ENCODE measurements at places on chromosomes 7 and 10. TPM values are rescaled to one million over a fixed set of nuclear protein-coding genes. Genes with fewer than 3 reads are reported as not detected.

DNA sequence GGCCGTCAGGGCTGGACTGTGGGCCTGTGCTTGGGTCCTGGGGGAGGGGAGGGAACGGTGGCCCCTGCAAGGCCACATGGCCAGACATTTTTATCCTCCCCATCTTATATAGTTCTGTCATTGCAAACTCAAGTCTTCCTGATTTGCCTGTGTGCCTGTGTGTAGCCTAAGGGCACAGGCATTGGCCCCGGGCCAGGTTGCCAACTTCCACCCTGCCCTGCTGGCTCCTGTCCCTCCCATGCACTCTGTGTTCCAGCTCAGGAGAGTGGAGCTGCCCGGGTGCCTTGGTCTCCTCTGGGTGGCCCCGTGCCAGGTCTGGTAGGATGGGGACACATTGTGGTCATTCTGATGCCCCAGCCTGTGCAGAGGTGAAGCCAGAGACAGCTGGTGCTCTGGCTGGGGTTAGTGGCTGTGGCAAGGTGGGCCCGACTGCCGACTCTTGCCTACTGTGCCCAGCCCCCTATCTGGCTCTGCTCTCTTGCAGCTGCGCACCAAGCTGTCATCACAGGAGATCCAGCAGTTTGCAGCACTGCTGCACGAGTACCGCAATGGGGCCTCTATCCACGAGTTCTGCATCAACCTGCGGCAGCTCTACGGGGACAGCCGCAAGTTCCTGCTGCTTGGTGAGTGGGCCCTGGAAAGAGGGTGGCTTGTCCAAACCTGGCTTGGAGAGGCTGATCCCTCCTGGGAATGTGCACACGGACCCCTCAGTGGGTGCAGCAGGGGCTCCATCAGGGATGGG lies 14.8 kb downstream of the NACAD start:
- DNase-seq = no peak
- no peak overlapping the region for H3K4me3 ChIP-seq
- no peaks in the 10 kb centered on the region for H3K27me3 ChIP-seq
- peaks cover 94% of the 10 kb centered on the region for H3K36me3 ChIP-seq
- no peak overlapping the region for H3K27ac ChIP-seq

DNA sequence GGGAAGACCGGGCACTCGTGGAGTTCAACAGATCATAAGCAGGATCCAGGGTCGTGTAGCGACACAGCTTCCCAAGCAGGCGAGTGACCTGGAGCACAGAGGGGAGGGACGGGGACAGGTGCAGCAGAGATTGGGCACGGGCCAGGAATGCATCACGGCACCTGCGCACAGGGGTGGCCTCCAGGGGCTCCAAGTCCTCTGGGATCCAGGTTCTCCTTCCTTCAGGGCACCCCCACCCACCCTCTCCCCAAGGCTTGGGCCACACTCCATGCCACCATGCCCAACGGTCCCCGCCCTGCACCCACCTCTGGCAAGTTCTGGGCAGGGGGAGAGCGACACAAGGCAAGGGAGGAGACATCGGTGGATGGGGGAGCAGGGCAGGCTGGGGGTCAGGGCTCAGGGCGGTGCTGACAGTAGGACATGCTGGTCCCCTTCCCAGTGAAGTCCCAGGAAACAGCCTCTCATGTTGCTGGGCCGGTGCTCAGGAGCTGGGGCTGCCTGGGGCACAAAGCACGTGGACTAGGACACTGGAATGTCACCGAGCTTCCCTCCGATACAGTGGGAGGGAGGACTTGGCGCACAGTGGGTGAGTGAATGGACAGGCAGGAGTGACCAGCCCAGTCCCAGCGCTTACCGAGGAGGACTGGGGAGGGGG lies 597.3 kb downstream of the PTPRN2 start:
- H3K36me3 ChIP-seq = no peaks in the 10 kb centered on the region
- H3K4me1 ChIP-seq = no peaks in the 10 kb centered on the region

DNA sequence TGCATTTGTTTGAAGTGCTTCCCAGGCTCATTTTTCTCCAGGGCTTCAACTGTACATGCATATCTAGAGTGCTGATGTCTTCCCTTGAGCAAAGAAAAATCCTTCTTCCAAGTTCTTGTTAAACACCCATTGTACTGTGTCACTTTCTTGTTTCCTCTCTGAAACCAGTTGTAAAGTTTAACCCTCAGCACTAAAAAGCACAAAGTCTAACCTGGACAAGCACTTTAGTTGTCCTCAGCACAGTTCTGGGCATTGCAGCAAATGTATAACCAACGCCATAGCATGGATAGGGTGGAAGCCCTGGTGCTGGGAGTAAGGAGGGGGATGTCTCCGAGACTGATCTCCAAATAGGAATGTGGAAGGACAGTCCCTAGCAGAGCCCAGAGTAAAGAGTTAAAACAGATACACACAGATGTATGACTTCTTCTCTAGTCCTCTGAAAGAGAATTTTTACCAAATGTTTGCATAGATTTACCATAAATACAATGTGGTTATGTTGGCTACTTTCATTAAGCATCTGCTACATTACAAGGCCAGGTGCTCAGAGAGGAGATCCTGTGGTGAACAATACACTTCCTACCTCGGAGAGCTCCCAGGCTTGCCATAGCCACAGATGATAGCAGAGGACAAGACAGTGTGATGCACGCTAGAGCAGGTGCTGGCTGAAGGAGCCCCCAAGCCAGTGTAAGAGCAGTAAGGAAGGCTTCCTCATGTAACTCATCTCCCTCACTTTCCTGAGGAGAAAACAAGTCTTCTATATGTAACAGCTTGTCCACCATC lies 57.0 kb downstream of the DNAJC12 start:
- DNase-seq = no peak
- H3K27ac ChIP-seq = no peak overlapping the region
- no peak overlapping the region for H3K4me3 ChIP-seq
- H3K4me1 ChIP-seq = peaks cover 11% of the 10 kb centered on the region
- no peaks in the 10 kb centered on the region for H3K27me3 ChIP-seq

GRCh38 chr10:70985824-70986622 lies 97.7 kb upstream of the PCBD1 start:
- H3K27ac ChIP-seq = no peak overlapping the region
- peak; percentile 51 for DNase-seq
- no peaks in the 10 kb centered on the region for H3K4me1 ChIP-seq
- H3K36me3 ChIP-seq = no peaks in the 10 kb centered on the region
- no peaks in the 10 kb centered on the region for H3K27me3 ChIP-seq

Gene STOX1
- polyA plus RNA-seq = 3.8 TPM

Data from stomach (tissue), 19 donors.